Stimulated activated CD8-positive, alpha-beta memory T cell treated with anti-CD3 and anti-CD28 coated beads, Interleukin-15, amount 100 ng/mL, for 1 hour (primary cell): ENCODE measurements at places on chromosomes 11 and 22.

- no peak for DNase-seq
These were observed 19.3 kb downstream of the TREH start for GRCh38 chr11:118659953-118660680.

GRCh38 chr11:34576331-34576730 is 44.6 kb upstream of the EHF start:
- DNase-seq: no peak

GRCh38 chr11:70071996-70072395 is 6.1 kb upstream of the ANO1 start:
- no peak for DNase-seq

DNA sequence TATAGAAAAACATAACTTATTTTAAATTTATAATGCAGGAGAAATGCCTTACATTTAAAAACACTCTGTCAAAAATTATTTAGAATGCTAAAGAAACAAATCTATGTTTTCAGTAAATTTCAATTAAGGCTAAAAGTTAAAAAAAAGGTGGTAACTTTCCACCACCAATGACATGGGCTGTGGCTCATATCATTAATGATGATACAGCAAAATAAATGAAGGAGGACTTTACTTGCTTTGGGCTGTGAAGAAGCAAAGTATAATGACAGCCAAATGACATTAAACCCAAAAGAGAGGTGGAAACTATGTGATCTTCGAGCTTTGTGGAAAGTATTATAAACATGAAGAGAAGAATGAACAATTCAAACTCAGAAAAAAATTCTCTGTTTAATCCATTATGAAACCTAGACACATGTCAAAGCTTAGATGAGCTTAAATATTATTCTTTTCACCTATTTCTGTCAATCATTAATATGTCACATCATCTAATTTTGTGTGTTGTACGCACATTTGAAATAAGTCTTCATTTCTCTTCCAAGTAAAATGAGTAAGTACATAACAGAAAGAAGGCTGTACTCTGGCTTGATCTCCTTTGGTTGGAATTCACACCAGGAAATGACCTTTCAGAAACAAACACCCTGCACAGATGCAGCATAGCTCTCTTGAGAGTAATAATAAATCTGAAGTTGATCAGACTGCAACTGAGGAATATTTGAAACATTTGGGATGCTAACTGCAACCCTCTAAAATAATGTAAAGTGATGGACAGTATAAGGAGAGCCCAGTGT is 265.8 kb downstream of the TTC28 start:
- DNase-seq: no peak

GRCh38 chr11:130786586-130786985 is 129.7 kb downstream of the SNX19 start:
- no peak for DNase-seq

GRCh38 chr22:37484480-37485394 is 1.4 kb downstream of the MFNG start:
- DNase-seq: peak; percentile 46

DNA sequence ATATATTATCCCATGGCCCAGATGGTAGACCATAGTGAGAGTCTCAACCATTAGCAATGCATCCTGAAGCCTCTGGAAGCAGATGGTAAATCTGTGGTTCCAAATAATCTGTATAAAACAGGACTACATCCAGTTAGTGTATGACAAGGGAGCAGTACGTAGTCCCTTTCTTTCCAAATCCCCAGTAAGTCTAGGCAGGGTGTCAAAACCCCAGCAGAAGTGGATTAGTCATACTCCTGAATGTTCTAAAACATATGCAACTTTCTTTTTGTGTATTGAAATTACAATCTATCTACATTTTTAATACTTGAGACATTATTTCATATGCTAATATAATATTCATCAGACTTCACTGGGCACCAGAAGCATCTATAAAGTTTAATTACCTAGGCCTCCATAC is 295.1 kb upstream of the ANO5 start:
- DNase-seq: no peak

GRCh38 chr22:29396126-29396525 is 7.8 kb upstream of the AP1B1 start:
- no peak for DNase-seq
